Motor neuron (in vitro differentiated cells): ENCODE measurements at places on chromosomes 16 and 17. TPM values are rescaled to one million over a fixed set of nuclear protein-coding genes. Genes with fewer than 3 reads are reported as not detected.

WNT3 gene
- total RNA-seq: 0.67 and 3.4 TPM in 2 replicates

IKZF3 gene
- under 0.01 and 0.06 TPM in 2 replicates for total RNA-seq

VMO1 gene
- not detected in 2 replicates for total RNA-seq

TP53TG3 gene
- 1.1 TPM in 2 replicates for total RNA-seq

ZNF423 gene
- 28.6 and 31.2 TPM in 2 replicates for total RNA-seq

CPSF4L gene
- total RNA-seq: 0.14 TPM in 1 of 2 replicates, not detected in the other

TBC1D3E gene
- not detected in 2 replicates for total RNA-seq

TEX14 gene
- total RNA-seq: 0.38 and 0.75 TPM in 2 replicates

GAST gene
- total RNA-seq: not detected in 2 replicates

TMC7 gene
- 0.42 and 0.60 TPM in 2 replicates for total RNA-seq

DNA sequence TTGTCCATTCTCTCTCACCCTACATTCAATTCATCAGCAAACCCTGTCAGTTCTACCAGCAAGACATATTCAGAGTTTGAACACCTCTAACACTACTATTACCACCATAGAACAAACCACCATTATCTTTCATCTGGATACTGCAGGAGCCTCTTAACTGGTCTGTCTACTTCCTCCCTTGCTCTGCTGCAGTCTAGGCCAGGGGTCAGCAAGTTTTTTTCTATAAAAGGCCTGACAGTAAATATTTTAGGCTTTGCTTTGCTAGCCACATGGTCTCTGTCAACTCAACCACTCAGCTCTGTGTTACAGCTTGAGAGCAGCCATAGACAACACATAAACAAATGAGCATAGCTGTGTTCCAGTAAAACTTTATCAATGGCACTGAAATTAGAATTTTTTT is 13.8 kb downstream of the KCTD19 start:
- ATAC-seq: no peak

DNA sequence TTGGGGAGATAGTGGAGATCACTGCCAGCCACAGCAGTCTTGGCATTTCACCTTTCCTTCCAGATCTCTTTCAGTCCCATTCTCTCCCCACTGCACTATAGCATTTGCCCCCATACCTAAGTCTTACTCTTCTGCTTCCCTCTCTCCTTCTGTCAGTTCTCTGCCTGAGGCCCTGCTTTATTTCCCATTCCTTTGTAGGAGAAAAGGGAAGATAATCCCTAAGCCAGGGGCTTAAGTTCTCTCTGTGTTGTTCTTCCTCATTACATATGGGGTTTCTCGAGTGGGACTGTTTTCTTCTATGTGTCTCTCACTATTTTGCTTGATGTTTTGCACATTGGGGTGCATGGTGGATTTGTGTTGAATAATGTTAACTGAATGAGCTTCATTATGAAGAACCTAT is 6.4 kb downstream of the KDM6B start:
- no peak for ATAC-seq

- peak; percentile 65 for ATAC-seq
These were observed 7.8 kb upstream of the PDK2 start for GRCh38 chr17:50087246-50087911.

DNA sequence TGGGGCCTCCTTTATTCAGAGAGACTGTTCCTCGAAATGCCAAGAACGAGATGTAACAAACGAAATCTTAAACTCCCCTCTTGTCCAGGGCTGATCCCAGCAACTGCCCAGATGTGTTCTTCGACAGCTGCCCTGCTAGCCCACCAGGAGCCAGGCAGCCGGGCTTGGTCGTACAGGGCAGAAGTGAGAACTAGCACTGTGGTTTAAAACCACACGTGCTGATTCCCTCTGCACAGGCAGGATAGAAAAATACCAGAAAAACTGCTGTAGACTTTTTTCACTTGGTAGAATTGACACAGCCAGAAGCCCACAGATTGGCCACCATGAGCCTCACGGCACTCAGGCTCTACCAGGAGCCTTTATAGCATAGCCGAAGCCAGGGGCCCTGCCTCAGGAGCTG is 33.1 kb downstream of the PLD6 start:
- no peak for ATAC-seq

- ATAC-seq: no peak
These were observed 85.3 kb upstream of the PLCG2 start for GRCh38 chr16:81693744-81694303.

DNA sequence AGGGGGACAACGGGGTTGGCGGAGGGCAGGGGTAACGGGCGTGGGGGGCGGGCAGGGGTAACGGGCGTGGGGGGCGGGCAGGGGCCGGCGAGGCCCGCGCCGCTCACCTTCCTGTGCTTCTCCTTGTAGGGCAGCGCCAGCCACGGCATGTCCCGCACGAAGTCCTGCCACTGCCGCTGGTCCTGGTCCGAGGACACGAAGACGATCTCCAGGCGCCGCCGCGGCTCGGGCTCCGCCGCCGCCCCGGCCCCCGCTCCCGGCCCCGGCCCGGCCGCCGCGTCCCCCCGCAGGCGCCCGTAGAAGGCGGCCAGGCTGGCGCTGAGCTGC is 401 bp downstream of the NXN start:
- ATAC-seq: no peak

DNA sequence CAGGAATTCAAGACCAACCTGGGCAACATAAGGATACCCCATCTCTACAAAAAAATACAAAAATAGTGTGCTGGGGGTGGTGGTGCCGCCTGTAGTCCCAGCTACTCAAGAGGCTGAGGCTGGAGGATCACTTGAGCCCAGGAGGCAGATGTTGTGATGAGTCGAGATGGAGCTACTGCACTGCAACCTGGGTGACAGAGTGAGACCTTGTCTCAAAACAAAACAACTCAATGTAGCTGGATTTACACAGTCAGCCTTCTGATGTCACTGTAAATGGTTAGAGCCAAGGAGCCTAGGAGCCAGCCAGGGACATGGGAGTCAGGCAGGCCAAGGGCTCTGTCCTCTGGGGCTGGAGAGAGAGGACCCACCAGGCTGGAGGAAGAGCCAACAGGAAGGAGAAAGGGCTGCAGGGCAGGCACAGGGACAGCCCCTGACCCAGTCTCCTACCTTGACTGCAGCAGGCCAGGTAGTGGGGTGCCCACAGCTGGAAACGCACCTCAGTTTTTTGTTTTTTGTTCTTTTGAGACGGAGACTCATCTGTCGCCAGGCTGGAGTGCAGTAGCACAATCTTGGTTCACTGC is 8.4 kb downstream of the CDIPT start:
- ATAC-seq: no peak

DNA sequence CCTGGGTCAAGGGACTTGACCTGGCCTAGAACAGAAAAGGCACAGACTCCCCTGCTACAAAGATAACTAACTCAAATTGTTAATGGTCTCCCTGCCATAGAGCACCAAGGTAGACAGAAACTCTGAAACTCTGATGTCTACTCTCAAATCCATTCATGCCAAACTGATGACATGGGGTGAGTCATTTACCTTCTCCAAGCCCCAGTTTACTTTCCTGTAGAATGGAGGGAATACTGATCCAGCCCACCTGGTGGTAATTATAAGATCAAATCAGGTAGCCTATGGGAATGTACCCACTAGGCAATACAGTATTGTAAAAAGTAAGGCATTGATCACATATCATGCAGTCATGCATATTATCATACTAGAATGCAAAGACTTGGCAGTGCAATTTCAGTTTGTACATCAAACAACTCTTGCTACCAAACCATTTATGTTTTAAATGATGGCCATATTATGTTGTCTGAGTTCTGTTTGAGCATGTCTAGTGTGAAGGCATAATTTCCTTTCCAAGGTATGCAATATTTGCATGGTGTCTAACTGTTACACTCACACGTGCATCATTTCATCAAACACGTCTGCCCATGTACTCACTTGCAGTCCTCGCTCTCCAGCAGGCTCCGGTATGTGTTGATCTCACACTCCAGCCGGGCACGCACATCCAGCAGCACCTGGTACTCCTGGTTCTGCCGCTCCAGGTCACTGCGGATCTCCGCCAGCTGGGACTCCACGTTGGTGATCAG is 3.0 kb downstream of the KRT31 start:
- ATAC-seq: no peak
